ENCODE measurements at places on chromosomes 16 and 17.

- DNase-seq, result no peak
These were observed 415.7 kb upstream of the RBFOX1 start for GRCh38 chr16:6916946-6917345.

DNA sequence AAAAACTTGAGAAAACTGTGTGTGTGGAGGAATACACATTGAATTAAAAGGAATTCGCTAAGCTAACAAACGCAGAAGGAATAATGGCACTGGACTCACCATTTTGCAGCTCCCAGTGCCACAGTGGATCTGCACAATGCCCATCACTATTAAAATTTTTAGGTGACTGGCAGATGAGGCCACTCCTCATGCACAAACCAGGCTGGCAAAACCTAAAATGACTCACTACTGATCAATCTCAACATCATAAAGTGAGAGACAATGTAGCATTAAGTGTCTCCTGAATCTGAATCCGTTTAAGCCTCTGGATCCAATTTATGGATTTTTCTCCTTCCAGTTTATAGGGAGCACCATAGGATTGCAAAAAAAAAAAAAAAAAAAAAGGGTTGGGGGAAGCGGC lies 20.6 kb downstream of the MYH10 start:
- DNase-seq, result no peak

DNA sequence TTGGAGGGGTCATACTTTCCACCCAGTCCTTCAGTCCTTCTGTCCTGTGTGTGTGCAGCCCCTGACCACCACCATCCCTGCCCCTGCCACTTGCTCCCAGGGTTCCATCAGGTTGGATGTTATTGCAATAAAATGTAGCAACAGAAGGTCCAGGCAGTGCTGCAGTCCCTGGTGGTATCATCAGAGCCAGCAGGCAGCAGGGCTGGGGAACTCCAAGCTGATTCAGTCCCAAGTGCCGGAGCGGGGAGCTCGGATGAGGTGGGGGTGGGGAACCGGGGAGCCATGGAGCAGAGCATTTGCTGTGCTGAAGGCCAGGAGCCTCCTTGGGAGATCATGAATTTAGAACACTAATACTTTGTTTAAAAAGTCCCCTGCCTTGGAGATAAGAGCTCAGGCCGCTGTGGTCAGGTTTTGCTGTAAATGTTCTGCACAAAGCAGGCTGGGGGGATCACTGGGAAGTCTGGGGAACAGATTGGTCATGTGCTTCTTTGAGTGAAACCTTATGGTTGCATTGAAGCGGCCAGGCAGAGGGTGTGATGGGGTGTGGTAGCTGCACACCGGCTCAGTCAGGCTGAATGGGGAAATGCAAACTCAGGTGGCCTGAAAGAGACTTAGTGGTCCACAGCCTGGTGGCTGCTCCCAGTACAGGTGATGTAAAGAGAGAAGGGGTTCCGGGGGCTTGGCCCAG lies 225.9 kb downstream of the SEC14L1 start:
- DNase-seq, result peak; percentile 93

DNA sequence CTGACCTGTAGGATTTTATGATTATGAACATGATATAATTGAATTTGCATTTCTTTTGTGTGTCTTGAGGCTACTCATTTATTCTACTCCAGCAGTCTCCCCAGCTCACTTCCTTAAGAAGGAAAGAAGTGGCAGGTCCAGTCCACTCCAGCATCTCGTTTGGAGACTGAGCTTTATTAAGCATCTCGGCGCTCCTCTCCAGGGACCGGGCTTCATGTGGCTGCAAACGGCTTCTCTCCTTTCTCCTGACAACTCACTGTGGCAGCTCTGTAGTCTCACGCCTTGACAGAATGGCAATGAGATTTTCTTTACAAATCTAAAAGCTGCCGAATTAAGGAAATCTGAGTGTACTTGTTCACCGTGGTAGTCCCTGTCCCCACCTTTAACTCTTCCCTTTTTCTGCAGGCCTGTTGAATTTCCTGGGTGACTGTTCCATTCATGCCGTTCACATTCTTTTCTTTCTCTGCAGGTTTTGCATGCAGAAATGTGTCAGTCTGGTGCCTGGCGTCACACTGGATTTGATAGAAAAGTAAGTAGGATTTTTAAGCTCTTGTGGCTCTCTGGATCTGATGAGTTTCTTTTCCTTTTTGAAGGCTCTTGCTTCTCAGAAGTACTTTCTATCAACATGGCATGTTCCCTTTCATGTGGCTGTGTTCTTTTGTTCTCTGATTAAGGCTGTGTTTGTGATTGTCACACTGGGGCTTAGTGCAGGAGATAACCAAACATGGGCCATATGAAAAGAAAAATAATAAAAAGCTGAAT lies 200.5 kb upstream of the CHMP6 start:
- peak; percentile 36 for DNase-seq

DNA sequence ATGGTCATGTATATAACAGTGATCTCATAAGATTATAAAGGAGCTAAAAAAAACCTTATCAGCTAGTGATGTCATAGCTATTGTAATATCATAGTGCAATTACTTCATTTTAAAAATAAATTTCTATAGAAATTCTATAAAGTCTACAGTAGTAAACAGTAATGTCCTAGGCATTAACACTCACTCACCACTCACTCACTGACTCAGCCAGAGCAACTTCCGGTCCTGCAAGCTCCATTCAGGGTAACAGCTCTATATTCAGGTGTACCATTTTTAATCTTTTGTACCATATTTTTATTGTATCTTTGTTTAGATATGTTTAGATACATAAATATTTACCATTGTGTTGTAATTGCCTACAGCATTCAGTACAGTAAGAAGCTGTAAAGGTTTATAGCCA lies 524.4 kb upstream of the CDH5 start:
- no peak for DNase-seq

DNA sequence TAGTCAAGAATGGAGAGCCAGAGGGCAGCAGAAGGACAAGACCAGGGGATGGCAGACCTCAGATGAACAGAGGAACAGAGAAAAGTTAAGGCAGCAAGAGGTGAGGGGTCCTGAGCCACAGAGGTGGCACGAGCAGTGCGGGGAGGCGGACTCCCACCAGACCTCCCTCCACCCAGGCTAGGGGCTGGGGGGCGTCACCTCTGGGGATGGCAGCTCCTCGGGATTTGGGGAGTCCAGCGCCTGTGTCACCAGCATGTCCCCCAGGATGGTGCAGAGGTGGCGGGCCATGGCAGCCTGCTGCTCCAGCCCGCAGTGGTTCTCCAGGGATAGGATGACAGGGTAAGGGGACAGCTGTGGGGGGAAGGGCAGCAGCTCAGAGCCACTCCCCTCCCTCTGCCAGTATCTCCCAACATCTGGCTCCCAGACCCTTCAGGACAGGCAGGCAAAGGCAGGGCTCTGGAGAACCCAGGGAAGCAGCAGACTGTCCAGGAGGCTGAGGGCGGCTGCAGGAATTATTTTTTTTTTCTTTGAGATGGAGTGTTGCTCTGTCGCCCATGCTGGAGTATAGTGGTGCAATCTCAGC lies 15.8 kb downstream of the PLCD3 start:
- DNase-seq, result no peak

GRCh38 chr16:66594739-66595138 lies 9.8 kb upstream of the CMTM3 start:
- DNase-seq, result no peak

GRCh38 chr16:77995843-77996455 lies 26.4 kb upstream of the CLEC3A start:
- no peak for DNase-seq

DNA sequence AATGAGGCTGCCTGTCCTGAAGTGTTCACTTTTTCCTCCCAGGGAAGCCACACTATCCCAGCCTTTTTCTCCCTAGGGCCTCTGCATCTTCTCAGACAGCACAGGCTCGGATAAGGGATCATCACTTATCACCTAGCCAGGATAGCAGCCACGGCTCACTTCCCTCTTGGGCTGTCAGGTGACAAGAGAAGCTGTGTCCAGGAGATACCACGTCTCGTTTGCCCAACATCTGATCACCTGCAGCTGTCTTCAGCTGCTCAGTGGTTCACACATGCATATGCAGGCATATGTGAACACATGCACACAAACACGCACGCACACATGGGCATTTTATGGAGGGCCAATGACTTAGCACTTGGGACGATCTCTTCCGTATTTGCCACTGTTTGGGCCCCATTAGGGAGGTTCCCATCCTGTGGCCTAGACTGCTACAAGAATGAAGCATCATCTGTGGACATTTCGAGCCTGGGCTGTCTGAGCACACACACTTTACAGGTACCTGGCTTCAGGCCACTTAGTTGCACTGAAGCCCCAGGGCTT lies 32.4 kb upstream of the ADORA2B start:
- no peak for DNase-seq

GRCh38 chr17:62668091-62668804 lies 40.8 kb downstream of the MRC2 start:
- DNase-seq, result no peak

GRCh38 chr17:52024300-52024870 lies 134.1 kb downstream of the CA10 start:
- DNase-seq, result no peak

DNA sequence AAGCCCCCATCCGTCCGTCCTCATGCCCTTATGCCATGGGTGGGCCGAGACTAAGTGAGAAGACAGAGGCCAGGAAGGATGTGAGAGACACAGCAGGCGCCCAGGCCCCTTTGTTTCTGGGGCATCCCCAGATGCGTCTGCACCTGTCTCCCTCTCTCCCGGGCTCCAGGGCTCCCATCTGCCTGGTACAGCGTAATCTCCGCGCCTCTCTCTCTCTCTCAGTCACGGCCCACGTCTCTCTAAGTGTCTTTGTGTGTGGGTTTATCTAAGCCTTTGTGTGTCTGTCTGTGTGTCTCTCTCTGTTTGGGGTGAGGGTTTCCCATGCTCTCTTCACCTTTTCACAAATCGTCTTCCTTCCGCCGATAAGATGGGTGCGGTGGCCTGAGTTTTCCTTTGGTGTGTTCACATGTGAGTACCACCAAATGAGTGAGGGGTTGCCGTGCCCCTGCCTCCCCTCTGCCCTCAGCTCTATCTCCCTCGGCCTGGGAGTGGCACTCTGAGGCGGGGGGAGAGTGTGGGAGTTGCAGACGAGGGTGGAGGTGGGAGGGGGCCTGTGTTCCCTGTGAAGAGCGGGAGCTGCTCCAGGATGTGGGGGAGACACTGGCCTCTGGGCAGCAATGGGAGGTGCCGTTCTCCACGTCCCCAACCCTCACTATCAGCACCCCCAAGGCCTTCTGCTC lies 25.8 kb upstream of the ABCC3 start:
- DNase-seq, result no peak

DNA sequence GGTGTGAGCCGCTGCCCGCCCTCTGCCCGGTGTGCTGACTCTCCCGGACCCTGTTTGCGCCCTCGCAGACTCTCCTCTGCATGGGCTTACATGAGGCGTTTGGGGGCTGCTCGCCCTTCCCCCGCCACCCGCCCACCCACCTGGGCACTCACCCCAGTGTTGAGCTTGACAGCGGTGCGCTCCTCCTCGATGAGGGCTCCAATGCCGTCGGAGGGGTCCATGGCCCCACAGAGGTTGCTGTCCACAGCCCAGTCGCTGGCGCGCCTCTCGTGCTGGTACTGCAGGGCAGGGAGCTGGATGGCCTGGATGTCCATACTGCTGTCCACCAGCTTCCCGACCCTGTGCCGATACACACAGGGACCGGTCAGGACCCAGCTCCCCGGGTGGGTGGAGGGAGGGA lies 21.4 kb upstream of the RNPS1 start:
- DNase-seq, result no peak

DNA sequence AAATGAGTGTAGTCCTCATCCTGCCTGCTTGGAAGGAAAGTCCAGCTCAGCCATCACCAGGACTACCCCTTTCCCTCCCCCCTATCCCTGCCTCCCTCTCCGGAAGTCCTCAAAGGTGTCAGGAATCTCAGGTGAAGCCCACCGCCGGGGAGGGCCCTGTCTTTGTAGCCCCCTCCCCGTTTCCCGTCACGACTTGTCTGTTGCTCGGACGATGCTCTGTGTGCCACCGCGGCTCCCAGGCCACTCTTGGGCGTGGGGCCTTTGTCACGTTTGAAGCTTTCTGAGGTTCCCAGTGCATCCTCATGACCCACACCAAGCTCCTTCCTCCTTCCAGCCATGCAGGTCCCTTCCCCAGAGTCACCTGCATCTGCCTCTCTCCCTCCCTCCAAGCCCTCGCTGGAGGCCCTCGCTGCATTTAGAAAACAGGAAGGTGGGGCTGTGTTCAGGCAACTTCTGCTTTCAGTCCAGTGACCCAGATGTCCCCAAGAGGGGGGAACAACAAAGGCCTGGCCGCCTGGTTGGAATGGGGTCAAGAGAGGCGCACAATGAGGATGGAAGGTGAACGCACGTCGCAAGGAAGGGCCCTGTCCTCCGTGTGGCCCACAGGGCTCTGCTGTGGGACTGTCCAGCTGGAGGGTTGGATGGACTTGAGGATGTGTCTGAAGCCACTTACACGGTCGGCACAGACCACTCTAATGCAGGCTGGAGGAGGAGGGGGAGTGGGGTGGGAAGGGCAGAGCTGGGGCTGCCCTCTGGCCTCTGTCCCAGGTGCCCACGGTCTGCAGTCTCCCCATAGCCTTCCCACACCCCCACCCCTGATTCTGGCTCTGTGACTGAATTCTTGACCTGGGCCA lies 59.9 kb downstream of the OR1D5 start:
- no peak for DNase-seq

DNA sequence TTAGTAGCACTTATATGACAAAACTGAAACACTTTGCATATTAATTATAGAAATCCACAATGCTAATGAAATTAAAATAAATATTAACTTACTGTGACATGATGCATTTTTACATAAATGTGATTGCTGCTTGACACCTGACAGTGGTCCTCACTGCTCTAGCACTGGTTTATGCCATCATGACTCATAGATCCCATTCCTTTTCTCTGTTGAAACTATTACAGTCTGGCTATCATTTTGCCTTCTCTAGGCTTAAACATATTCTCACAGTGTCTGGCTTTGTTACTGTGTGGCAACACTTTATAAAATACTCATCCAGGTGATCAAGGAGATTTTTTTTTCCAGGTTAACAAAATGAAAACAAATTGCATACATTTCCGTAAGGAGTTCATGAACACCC lies 108.0 kb downstream of the MRTFB start:
- peak; percentile 34 for DNase-seq

GRCh38 chr17:73478768-73479424 lies 165.3 kb downstream of the SDK2 start:
- DNase-seq, result no peak

DNA sequence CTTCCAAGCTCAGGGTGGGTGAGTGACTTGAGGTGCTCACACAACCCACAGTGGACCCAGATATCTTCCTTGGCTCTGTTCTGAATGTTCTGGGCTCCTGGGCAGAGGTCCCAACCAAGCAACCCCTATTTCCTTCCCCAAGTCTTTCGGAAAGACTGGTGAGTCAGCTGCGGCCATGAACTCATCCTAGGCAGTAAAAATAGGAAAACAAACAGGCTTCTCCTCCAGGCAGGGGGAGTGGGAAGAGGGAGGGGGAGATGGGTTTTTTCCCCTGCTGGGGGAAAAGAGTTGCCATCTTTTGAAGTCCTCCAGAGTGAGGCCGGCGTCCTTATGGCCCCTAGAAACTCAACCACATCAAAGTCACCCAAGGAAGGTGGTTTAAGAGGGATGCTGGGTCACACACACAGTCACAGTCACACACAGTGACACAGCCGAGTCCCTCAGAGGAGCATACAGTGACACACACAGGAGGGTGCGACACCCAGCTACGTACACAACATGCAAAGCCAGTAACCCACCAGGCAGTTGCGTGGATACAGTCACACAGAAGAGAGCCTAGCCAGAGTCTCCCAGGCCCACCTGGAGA lies 16.0 kb upstream of the DLX4 start:
- DNase-seq, result no peak

GRCh38 chr16:80824623-80825364 lies 20.4 kb upstream of the CDYL2 start:
- DNase-seq, result peak; percentile 40

GRCh38 chr16:75854152-75854551 lies 127.9 kb upstream of the CPHXL start:
- no peak for DNase-seq

Measured in mesenchymal stem cell (in vitro differentiated cells and primary cell).